ENCODE measurements at places on chromosomes 16 and 17.

GRCh38 chr16:85917959-85918358, 19.0 kb downstream of the IRF8 start:
- no peak for DNase-seq

DNA sequence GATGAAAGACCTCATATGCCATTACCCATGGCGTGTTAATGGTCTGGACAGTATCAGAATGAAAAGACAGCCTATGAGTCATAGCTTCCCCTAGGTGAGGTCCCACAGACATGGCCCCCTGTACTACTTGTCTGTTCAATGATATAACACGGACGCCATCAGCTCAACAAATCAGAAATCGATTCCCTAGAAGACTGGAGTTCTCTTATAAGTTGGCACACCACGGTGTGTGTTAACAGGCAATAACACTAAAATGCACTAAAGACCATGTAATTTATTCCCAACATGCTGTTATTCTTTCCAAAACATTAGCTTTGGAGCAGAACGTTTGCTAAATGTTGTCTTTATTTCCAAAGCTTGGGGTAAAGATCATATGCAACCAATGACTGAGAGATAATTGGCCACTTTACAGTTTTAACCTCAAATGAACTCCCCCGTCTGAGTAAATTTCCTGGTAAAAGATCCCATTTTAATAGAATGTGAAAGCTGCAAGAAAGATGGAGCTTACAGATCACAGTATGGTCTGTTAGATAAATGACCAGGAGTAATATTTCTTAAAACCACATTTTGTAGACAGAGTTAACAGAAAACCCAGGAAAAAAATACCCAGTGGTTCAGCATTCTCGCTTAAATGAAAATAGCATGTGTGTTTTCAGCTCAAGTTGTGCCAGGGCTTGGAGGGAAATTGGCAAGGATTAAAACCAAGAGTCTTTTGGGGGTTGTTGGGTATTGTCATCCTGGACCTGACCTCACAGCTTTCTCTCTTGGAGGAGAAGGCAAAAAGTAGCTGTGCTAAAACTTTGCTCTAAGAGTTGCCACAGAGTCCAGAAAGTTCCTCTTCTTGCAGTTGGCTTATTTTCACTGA, 65.9 kb downstream of the PCTP start:
- DNase-seq = no peak

GRCh38 chr17:45229681-45230409, 8.2 kb downstream of the FMNL1 start:
- no peak for DNase-seq

DNA sequence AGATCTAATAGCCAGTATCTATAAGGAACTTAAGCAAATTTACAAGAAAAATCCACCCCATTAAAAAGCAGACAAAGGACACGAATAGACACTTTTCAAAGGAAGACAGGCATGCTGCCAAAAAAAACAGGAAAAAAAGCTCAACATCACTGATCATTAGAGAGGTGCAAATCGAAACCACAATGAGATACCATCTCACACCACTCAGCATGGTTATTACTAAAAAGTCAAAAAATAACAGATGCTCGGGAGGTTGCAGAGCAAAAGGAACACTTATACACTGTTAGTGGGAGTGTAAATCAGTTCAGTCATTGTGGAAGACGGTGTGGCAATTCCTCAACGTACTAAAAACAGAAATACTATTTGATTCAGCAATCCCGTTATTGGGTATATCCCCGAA, 9.6 kb downstream of the STX8 start:
- DNase-seq = no peak

- DNase-seq = no peak
Measured at GRCh38 chr17:68794636-68795434, 160.4 kb downstream of the ABCA8 start.

GRCh38 chr16:50259334-50260205, 6.8 kb upstream of the ADCY7 start:
- no peak for DNase-seq

DNA sequence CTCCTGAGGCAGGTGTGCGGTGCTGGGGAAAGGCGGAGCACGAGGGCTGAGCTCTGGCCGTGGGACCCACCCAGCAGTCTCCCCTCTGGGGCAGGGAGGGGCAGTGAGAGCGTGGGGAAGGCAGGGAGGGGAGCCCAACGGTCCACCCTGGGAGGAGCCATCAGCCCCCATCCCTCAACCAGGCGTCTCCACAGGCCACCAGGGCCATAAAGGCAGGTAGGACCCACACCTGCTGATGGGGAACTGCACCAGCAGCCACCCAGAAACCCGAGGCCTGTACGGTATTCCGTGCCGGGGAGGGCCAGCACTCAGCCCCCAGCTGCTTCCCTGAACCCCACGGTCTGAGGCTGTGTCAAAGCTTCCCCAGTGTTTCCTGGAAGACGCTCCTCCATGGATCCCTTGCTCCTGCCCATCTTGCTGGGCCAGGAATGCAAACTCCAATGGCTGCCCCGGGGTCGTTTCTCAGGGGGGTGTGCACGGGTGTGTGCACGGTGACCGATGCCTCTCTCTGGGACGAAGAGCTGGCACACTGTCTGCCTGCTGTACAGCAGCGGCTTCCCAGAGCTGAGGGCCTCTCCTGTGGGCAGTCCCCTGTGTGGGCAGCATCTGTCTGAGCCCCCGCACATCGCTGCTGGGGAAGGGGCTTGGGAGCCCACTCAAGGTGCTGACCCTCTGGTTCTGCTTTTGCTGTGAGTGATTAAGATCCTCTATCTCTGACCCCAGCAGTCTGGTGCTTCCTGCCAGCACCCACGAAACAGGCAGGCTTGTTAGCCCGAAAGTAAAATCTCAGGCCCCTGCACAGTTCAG, 17.2 kb upstream of the METRNL start:
- DNase-seq = no peak

GRCh38 chr17:82390860-82391435, 19.4 kb downstream of the UTS2R start:
- no peak for DNase-seq

DNA sequence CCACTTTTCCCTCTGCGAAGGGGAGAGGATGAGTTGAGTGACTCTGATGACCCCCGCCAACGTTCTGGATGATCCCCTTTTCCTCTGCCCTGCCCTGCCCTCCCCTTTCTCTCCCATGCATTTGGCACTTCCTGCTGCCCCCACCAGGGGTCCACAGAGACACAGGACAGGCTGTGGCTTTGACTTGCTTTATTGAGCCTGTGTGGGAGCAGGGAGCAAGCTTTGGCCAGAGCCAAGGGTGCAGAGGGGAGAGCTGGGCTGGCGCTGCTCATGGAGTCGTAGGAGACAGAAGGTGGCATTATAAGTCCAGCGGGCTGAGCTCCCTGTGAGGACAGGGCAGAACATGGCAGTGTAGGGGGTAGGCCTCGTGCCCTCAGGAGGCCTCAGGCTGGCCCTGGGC, 1.6 kb downstream of the PPY start:
- DNase-seq = no peak

- DNase-seq = no peak
Measured at GRCh38 chr16:281660-282255, 1.2 kb upstream of the PDIA2 start.

GRCh38 chr17:82866590-82867191, 26.9 kb upstream of the ZNF750 start:
- DNase-seq = no peak

DNA sequence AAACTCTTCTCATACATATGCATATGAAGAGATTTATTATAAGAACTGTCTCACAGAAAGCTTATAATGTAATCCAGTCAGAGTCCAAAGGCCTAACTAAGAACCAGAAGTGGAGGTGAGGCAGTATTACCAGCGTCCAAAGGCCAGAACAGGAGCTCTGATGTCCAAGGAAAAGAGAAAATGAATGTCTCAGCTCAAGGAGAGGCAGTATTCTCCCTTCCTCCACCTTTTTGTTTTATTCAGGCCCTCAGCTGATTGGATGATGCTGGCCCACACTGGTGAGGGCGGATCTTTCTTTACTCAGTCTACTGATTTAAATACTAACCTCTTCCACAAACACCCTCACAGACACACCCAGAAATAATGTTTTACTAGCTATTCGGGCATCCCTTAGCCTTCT, 43.4 kb downstream of the FBXL20 start:
- DNase-seq = no peak

DNA sequence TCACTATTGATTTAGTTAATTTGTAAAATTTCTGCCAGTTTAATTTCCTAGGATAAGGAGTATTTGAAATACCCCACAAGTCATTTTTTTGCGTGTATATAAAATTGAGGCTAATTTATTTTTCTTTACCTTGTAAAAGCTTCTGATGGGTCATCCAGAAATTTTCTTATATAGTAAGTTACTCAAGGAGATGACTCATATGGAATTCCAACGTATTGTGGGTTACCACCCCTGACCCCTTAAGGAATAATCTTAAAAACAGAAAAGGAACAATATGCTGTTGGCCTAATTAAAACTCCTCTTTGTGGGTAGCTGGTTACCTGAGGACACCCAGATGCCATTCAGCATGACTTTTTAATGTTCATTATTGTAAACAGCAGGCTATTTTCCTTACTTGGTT, 13.6 kb downstream of the HEATR6 start:
- no peak for DNase-seq

All from stimulated activated CD4-positive, alpha-beta T cell treated with anti-CD3 and anti-CD28 coated beads, TNF-alpha, amount 100 ng/mL, for 1 hour (primary cell).